ENCODE measurements at places on chromosomes 11 and 22.

GRCh38 chr11:20015529-20016427 lies 144.5 kb downstream of the DBX1 start:
- no peak for DNase-seq

GRCh38 chr22:26066534-26066933 lies 102.7 kb upstream of the SEZ6L start:
- no peak for DNase-seq

GRCh38 chr11:128741916-128742315 lies 48.0 kb downstream of the FLI1 start:
- DNase-seq, result no peak

- DNase-seq, result no peak
Measured at GRCh38 chr11:31966846-31967245, 124.0 kb upstream of the RCN1 start.

GRCh38 chr11:10540546-10540914 lies 457 bp downstream of the RNF141 start:
- no peak for DNase-seq

DNA sequence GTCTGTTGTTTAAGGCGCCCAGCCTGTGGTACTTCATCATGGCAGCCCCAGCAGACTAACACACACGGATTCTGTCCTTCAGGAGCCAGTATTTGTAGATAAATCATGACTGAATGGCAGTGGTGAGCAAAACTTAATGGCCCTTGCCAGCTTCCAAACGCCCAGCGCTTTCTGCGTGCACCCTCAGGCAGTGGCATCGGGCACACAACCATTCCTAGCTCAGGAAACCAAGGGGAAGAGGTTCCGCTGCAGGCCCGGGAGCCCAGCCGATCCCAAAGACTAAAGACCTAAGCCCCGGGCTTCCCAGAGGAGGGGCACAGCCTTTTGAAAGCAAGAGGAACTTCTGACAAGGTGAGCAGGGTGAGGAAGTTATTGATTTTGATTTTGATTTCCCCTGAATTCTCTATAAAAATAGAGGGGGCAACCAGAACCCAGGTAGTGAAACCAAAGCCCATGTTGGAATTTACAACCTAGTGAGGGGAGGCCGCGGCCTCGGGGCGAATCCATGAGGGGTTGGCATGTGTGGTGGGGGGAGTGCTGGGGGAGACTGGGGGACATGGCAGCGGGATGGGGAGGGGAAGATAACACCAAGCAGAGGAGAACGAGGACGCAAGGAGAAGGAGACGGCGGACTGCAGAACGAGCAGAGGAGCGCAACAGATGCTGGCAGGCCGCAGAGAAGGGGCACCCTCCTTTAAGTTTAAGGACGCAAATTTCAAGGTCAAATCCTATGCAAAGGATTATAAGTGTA lies 79.9 kb upstream of the SEPTIN5 start:
- DNase-seq, result peak; percentile 4

DNA sequence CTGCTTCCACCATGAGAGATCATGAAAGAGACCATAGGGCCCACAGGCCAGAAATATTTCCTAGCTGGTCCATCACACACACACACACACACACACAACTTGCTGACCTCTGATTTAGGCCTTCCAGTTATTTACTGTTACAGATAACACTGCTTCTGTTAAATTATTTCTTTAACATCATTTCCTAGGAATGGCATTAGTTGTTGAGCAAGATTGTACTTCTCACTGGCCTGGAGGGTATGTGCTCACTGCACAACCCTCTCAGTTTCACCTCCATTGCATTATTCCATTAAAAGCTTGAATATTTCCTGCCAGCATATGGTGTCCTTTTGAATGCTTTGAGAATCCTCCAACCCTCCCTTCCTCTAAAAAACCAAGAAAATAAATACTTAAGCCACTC lies 104.4 kb downstream of the MICAL2 start:
- no peak for DNase-seq
